Breast epithelium (tissue), 4 donors: ENCODE measurements at places on chromosomes 1 and 21.

DNA sequence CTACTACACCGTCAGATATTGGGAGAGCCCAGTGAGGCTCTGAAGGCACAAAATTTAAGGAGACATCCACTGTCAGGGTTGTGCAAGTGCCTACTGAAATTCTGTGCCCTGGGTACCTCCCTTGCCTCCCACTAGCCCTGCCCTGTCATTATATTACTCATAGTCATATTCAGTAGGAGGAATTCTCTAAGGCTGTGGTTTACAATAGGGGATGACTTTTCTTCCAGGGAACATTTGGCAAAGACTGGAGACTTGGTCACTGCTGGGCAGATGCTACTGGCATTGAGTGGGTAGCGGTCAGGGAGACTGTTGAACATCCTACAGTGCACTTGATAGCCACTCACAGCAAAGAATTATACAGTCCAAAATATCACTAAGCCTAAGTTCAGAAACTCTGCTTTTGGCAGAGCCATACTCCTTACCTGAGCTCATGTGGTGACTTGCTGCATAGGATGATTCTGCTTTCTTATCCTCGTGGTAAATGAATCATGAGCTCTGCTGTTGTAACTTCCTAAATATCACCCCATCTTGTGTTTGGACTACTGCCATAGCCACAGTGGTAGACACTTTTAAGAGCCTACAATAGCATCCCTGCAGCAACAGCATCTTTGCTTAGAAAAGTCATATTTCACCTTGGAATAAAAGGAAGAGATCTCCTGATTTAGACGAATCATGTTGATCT lies 563.4 kb upstream of the PLXNA2 start:
- H3K36me3 ChIP-seq = no peaks in the 10 kb centered on the region
- H3K27ac ChIP-seq = no peak overlapping the region
- H3K4me3 ChIP-seq = no peak overlapping the region
- no peaks in the 10 kb centered on the region for H3K4me1 ChIP-seq
- no peak for DNase-seq

DNA sequence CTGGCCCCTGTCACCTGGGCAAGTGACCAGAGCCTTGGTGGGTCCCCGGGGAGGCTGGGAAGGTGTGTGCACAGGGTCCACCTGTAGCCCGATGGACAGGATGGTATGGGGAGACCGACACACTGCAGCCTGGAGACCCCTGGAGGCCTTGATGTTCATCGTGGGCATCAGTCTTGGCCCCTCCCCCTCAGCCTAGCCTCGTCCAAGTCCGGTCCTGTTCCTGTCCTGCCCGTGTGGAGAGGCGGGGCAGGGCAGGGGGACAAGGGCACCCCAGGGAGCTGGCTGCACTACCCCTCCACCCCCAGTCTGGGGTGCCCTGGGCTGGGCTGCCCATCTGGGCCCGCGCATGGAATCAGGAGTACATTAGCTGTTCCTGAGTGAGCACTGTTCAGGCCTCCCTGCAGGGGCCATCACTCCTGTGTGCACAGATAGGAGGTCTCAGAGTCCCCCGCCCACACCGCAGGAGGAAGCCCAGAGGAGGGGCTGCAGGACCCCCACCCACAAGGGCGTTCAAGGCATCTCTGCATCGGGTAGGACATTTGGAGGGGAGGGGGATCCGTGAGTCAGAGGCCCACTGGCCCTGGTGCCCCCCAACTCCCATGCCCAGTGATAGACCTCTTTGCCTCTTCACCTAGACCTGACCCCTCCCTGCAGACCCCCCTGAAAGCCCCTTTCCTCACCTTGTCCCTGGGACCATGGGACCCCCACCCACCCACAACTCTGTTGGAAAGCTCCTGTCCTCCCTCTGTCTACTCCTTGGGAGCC lies 63.2 kb downstream of the WNT9A start:
- no peak overlapping the region for H3K4me3 ChIP-seq
- no peaks in the 10 kb centered on the region for H3K36me3 ChIP-seq
- no peak overlapping the region for H3K27ac ChIP-seq
- no peak for DNase-seq

DNA sequence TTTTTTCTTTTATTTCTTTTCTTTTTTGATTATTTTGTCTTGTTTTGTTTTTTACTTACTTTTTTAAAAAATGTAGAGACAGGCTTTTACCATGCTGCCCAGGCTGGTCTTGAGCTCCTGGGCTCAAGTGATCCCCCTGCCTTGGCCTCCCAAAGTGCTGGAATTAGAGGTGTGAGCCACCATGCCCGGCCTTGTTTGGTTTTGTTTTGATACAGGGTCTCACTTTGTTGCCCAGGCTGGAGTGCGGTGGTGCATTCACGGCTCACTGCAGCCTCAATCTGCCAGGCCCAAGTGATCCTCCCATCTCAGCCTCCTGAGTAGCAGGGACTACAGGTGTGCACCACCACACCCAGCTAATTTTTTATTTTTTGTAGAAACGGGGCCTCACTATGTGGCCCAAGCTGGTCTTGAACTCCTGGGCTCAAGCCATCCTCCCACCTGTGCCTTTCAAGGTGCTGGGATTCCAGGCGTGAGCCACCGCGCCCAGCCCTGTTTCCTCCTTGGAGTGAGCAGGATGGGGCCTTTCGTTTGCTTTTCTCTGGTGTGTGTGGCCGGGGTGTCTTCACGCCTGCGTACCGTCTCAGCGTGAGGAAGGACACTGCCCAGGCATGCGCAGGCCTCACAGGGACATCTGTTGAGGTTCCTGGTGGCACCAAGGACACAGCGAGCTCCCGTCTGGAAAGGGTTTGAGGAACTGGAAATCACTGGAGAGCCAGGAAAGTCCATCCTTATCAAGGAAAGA lies 15.5 kb downstream of the SLC45A1 start:
- no peak overlapping the region for H3K27ac ChIP-seq
- no peak overlapping the region for H3K4me3 ChIP-seq
- no peaks in the 10 kb centered on the region for H3K4me1 ChIP-seq
- no peak for DNase-seq
- H3K27me3 ChIP-seq = no peaks in the 10 kb centered on the region

GRCh38 chr21:45248301-45248892 lies 39.3 kb downstream of the POFUT2 start:
- peak; percentile 14 for DNase-seq
- peak overlapping the region; percentile 30 for H3K4me3 ChIP-seq
- no peak overlapping the region for H3K27ac ChIP-seq
- H3K4me1 ChIP-seq = no peaks in the 10 kb centered on the region
- H3K27me3 ChIP-seq = peaks cover 3% of the 10 kb centered on the region

DNA sequence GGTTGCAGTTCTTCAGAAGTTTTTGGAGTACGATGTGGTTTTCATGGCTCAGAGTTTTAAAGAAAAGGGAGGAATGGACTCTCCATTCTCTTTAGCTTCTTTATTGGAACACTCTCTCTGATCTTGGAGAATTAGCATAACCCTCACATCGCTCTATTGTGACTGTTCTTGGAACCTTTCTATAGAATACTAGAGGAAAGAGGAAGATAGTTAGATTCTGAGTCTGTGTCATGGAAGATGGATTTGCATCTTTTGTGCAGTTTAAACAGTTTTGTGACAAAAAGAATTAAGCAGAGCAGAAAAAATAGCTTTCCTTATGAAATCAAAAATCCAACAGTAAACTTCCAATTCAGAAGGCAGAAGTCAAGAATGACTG lies 61.0 kb downstream of the KCNJ6 start:
- H3K36me3 ChIP-seq = no peaks in the 10 kb centered on the region
- no peak overlapping the region for H3K27ac ChIP-seq
- H3K4me3 ChIP-seq = no peak overlapping the region
- no peaks in the 10 kb centered on the region for H3K4me1 ChIP-seq

GRCh38 chr1:112939810-112940209 lies 16.2 kb downstream of the SLC16A1 start:
- no peak overlapping the region for H3K4me3 ChIP-seq
- H3K27me3 ChIP-seq = no peaks in the 10 kb centered on the region
- no peak for DNase-seq
- H3K36me3 ChIP-seq = no peaks in the 10 kb centered on the region

DNA sequence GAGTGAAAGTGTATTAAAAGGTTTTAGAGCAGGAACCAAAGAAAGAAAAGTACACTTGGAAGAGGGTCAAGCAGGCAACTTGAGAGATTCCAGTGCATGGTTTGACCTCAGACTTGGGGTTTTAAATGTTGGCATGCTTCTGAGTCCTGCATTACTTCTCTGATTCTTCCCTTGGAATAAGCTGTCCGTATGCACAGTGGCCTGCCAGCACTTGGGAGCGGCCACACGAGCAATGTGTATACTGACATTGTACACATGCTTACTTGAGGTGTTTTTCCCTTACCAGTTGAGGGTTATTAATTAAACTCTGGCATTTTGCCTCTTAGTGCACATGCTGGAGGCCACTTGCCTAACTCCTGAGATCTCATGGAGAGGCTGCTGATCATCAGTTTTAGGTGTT lies 786.6 kb upstream of the RGS18 start:
- DNase-seq = no peak
- H3K4me3 ChIP-seq = no peak overlapping the region
- H3K27me3 ChIP-seq = no peaks in the 10 kb centered on the region

DNA sequence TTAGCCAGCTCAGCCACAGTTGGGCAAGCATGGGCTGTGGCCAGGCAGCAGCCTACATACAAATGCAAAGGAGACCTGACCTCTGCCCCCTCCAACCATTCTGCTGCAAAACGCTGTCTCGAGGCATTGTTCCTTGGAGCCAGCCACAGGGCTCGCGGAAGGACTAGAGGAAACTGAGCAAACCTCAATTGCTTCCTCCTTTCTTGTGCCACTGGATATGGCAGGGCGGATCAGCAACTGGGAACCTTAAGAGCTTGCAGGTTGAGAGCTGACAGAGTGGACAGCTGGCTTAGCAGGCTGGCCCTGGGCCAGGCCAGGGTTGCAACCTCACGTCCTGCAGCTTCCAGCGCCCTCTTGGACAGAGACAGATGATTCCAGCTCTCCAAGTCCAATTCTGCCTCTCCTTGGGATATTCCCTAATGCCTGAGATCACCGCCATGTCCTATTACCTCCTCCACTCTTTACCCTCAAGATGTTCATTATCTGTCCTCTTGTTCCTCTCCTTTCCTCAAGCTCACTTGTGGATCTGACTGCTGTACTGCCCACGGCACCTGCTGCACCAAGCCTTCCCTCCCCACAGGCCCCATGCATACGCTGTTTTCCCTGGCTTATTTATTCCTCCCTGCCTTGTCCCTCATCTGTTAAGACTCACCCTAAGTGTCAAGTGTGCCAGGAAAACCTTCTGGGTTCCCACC lies 67.5 kb downstream of the SDC3 start:
- H3K4me1 ChIP-seq = no peaks in the 10 kb centered on the region
- no peak overlapping the region for H3K4me3 ChIP-seq
- no peaks in the 10 kb centered on the region for H3K36me3 ChIP-seq
- H3K27ac ChIP-seq = no peak overlapping the region
- H3K27me3 ChIP-seq = no peaks in the 10 kb centered on the region

- H3K4me1 ChIP-seq = no peaks in the 10 kb centered on the region
- no peak for DNase-seq
- no peak overlapping the region for H3K4me3 ChIP-seq
- H3K27ac ChIP-seq = no peak overlapping the region
- H3K27me3 ChIP-seq = peaks cover 12% of the 10 kb centered on the region
Observed at GRCh38 chr1:33610864-33611455, 138.5 kb downstream of the ZSCAN20 start.

GRCh38 chr1:93829061-93829460 lies 49.9 kb downstream of the DNTTIP2 start:
- H3K27me3 ChIP-seq = no peaks in the 10 kb centered on the region
- no peak overlapping the region for H3K27ac ChIP-seq
- H3K4me3 ChIP-seq = no peak overlapping the region
- no peak for DNase-seq
- no peaks in the 10 kb centered on the region for H3K4me1 ChIP-seq

DNA sequence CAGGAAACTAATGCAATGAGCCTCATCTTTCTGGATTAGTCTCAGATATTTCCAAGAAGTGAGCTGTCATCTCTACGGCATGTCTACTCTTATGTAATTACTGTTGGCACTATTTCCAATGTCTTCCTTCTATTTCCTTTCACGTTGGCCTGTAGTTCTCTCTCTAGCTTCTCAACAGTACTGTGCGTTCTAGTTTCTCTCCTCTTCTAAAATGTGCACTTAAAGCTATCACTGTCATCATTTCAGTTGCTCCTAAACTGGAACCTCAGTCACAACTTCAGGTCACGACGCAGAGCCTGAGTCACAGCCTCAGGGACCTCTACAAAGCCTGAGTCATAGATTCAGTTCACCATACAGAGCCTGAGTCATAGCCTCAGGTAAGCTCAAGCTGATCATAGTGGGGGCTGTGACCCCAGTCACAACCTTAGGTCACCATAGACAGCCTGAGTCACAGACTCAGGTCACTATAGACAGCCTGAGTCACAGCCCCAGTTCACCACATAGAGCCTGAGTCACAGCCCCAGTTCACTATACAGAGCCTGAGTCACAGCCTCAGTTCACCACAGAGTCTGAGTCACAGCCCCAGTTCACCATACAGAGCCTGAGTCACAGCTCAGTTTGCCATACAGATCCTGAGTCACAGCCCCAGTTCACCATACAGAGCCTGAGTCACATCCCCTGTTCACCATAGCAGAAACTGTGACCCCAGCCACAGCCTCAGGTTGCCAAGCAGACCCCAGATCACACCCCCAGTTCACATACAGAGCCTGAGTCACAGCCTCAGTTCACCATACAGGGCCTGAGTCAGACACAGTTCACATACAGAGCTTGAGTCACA lies 13.0 kb downstream of the WNT9A start:
- peak overlapping the region; percentile 75 for H3K27ac ChIP-seq
- H3K27me3 ChIP-seq = no peaks in the 10 kb centered on the region
- no peak for DNase-seq
- no peaks in the 10 kb centered on the region for H3K4me1 ChIP-seq
- no peaks in the 10 kb centered on the region for H3K36me3 ChIP-seq
- no peak overlapping the region for H3K4me3 ChIP-seq

- no peaks in the 10 kb centered on the region for H3K36me3 ChIP-seq
- H3K27ac ChIP-seq = no peak overlapping the region
- no peaks in the 10 kb centered on the region for H3K27me3 ChIP-seq
- H3K4me3 ChIP-seq = no peak overlapping the region
Observed at GRCh38 chr1:219126377-219126776, 47.3 kb upstream of the LYPLAL1 start.

GRCh38 chr21:25494804-25495203 lies 112.5 kb downstream of the MRPL39 start:
- no peaks in the 10 kb centered on the region for H3K36me3 ChIP-seq
- no peak overlapping the region for H3K27ac ChIP-seq
- no peak for DNase-seq
- H3K27me3 ChIP-seq = no peaks in the 10 kb centered on the region
- no peak overlapping the region for H3K4me3 ChIP-seq
- H3K4me1 ChIP-seq = no peaks in the 10 kb centered on the region

DNA sequence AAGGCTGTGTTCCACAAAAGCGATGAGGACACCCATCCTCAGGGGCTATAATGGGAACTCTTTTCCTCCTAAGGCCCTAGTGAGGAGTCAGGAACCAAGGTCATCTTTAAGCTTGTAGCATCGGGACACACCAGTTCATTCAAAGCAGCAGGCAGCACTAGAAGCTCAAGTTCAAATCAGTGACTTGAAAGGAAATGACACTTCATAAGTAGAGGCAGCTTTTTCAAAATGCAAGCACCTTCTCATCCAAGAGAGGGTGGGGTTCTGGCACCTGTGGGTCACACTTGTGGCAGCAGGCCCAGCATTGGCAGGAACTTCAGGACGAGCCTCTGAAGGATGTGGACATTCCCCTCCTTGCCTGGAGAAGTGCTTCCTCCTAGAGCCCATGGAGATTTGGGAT lies 496.3 kb downstream of the KIF26B start:
- H3K36me3 ChIP-seq = no peaks in the 10 kb centered on the region
- H3K4me1 ChIP-seq = no peaks in the 10 kb centered on the region
- no peak overlapping the region for H3K4me3 ChIP-seq
- no peak overlapping the region for H3K27ac ChIP-seq
- H3K27me3 ChIP-seq = no peaks in the 10 kb centered on the region

GRCh38 chr1:166889776-166890175 lies 13.7 kb upstream of the TADA1 start:
- no peak for DNase-seq
- no peak overlapping the region for H3K4me3 ChIP-seq
- H3K4me1 ChIP-seq = no peaks in the 10 kb centered on the region
- no peak overlapping the region for H3K27ac ChIP-seq
- H3K36me3 ChIP-seq = no peaks in the 10 kb centered on the region
